ENCODE measurements at places on chromosomes 1 and 21.

DNA sequence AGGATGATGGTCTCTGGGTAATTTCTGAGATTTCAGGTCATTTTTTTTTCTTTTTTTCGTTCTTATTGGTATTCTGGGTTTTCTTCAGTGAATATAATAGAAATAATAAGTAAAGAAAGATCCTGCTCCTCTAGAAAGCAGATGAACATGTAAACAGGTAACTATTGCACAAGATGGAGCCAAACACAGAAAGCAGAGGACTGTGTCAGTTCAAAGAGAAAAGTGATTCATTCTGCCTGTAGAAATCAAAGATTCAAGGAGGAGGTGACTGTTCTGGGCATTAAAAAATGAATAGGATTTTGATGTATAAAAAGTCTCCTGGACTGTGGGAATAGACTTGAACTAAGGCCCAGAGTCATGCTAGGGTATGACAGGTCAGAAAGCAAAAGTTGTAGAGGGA, 41.9 kb upstream of the POU2F1 start:
- DNase-seq: no peak

- no peak for DNase-seq
These were observed 184.3 kb upstream of the RGS18 start for GRCh38 chr1:191974004-191974403.

DNA sequence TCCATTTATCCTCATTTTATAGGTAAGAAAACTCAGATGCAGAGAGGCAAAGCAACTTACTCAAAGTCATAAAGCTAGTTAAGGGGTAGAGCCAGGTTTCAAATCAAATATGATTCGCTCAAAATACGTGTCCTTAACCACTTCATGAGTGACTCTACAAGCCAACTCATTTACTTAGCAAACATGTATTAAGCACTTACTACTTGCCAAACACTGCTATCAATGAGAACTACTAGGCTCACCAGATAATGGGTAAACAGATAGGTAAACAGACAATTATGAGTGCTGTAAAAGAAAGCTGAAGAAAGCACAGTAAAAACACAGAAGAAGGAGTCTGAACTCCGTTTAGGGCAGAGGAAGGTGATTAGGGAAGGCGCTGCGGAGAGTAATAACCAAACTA, 65.9 kb downstream of the WDR64 start:
- no peak for DNase-seq

DNA sequence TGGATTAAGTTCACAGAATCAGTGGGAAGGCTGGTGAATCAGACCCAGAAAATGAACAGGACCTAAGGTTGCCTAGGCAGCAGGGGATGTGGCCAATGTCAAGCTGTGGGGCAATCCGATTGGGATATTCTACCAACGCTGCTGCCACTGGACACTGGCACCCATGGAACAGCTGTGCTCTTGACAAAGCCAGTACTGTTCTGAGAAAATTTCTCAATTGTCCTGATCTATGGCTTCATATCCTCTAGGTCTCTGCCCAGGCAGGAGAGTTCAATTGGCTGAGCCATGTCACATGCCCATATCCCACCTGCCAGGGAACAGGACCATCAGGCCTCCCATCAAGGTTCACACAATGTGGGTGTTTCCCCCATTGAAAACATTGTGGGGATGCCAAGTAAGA, 6.2 kb downstream of the TACSTD2 start:
- no peak for DNase-seq

DNA sequence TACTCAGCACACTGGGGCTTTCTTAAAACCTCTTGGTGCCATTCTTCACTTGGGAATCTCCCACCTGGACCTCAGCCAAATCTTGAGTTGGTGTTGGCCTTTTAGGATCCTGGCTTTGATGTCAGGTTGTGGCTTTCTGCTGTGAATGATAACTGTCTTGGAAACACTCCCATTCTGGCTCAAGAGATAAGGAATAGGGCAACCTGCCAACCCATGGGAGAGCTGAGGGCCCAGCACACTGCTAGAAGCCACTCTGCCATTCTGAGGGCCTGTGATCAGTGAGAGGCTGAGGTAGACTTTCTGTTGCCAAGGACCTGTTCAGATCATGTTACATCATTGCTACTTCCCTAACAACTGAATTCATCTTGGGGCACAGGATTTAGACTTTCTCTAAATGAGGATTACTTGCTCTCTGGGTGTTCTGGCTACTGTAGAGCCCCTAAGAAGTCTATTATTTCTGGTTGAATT, 45.8 kb downstream of the TTC39A start:
- peak; percentile 95 for DNase-seq

GRCh38 chr1:100299521-100300222, 33.7 kb downstream of the RTCA start:
- no peak for DNase-seq

GRCh38 chr1:204736836-204737235, 51.3 kb upstream of the LRRN2 start:
- no peak for DNase-seq

- no peak for DNase-seq
These were observed 22.1 kb downstream of the AIM2 start for GRCh38 chr1:159054427-159054826.

DNA sequence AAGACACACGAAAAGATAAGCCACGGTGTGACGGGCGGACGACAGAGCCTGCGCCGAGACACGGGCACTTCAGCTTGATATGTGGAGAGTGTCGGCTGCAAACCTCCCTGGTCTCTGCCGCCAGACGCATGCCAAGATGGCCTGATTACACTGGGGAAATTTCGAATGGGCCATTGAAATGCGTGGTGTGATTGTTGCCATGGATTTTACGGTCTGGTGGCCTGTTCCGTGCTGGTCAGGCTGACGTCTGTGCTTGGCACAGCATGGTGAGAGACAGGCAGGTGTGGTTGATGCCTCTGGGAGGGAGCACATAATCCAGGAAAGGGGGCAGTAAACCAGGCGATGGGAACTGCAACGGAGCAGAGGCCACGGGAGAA, 105.6 kb upstream of the TMPRSS2 start:
- DNase-seq: no peak

- DNase-seq: no peak
These were observed 39.3 kb upstream of the POFUT2 start for GRCh38 chr21:45326891-45327440.

- no peak for DNase-seq
These were observed 83.2 kb downstream of the CLDN17 start for GRCh38 chr21:30083225-30083945.

GRCh38 chr21:43832648-43833047, 32.4 kb upstream of the AGPAT3 start:
- DNase-seq: no peak

GRCh38 chr1:240941701-240942370, 329.9 kb upstream of the GREM2 start:
- no peak for DNase-seq

DNA sequence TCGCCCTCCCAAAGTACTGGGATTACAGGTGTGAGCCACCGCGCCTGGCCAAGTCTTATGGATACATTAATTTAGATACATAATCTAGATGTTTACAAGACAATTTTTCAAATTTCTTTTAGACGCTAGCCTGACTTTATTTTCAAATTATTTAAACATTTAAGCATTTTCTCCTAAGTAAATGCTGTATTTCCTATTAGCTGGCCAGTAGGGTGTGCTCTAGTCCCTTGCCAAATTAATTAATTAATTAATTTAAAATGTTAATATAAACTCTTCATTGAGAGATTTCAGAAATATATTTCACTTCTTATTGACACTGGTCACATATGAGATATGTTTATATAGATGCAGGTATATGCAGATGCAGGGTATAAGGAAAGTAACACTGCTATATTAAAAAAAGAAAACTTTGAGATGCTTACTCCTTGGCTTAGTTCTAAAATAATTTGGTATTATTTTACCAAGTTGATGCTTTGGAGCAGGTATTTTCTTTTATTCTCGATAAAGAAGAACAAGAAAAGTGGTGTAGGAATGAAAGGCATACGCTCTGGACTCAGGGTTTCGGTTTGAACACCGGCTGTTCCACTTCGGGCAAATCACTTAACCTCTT, 5.2 kb upstream of the ERRFI1 start:
- no peak for DNase-seq

GRCh38 chr1:116948642-116949041, 38.9 kb downstream of the PTGFRN start:
- no peak for DNase-seq

- no peak for DNase-seq
These were observed 4.6 kb downstream of the USP48 start for GRCh38 chr1:21778405-21778727.

GRCh38 chr1:28249866-28250295, 9.4 kb upstream of the SESN2 start:
- no peak for DNase-seq

- peak; percentile 45 for DNase-seq
These were observed 237.3 kb downstream of the S1PR1 start for GRCh38 chr1:101474039-101474665.

DNA sequence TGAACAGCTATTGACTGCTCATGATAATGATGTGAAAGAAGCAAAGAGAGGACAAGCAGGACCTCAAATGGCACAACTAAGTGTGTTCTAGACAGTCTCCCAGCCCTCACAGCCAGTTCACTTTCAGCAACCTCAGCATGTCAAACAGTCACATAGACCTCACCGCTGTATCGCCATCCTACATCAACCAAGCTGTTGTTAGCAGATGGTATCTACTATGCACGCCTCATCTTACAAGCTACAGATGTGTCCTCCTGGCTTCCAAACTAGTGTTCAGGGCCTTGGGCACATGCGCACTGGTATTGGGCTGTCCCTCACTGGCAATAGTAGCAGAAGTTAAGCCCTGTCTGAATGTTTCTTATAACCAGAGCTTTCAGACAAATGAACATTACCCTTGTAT, 28.4 kb downstream of the EVI5 start:
- DNase-seq: no peak

GRCh38 chr1:35605071-35605866, 32.2 kb downstream of the TFAP2E start:
- no peak for DNase-seq

DNA sequence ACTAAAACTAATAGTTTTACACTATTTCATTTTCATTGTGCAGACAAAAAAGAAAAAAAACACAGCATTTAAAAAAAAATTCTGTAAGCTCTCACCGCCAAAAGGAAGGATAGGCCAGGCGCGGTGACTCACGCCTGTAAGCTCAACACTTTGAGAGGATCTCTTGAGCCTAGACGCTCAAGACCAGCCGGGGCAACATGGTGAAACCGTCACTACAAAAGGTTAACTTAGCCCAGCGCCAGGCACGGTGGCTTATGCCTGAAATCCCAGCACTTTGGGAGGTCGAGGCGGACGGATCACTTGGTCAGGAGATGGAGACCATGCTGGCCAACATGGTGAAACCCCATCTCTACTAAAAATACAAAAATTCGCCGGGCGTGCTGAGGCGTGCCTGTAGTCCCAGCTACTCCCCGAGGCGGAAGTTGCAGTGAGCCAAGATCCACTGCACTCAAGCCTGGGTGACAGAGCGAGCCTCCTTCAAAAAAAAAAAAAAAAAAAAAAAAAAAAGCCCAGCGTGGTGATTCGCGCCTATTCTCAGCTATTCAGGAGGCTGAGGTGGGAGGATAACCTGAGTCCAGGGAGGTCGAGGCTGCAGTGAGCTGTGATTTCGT, 14.3 kb upstream of the SPEN start:
- peak; percentile 73 for DNase-seq

DNA sequence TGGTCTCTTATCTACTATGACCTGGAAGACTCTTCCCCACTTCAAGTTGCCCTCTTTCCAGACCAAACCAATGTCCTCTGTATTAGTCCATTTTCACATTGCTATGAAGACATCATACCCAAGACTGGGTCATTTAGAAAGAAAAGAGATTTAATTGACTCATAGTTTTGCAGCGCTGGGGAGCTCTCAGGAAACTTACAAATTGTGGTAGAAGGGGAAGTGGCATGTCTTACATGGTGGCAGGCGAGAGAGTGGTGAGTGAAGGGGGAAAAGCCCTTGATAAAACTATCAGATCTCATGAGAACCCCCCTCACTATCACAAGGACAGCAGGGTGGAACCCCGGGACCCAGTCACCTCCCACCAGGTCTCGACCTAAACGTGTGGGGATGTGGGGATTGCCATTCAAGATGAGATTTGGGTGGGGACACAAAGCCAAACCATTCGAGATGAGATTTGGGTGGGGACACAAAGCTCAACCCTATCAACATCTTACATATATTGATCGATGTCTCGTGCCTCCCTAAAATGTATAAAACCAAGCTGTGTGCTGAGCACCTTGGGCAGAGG, 14.2 kb upstream of the AGPAT3 start:
- no peak for DNase-seq

DNA sequence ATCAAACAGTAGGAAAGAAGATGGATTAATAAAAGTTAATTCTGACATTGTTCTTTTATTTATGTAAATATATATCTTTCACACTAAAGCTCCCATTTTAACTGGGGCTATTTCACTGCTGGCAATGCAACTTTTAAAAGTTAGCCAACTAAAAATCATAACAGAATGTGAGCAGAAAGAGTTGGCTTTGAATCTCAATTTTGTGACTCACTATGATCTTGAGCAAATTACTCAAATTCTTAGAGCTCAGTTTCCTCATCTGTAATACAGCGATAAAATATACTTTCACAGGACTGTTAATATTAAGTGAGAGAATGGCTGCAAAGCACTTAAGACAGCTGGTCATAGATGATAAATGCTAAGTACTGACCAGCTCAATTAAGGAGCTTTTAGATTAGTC, 10.8 kb downstream of the EFCAB14 start:
- no peak for DNase-seq

GRCh38 chr1:212037900-212038299, 2.4 kb downstream of the DTL start:
- DNase-seq: no peak

GRCh38 chr1:21189906-21190500, 13.3 kb upstream of the EIF4G3 start:
- DNase-seq: no peak

DNA sequence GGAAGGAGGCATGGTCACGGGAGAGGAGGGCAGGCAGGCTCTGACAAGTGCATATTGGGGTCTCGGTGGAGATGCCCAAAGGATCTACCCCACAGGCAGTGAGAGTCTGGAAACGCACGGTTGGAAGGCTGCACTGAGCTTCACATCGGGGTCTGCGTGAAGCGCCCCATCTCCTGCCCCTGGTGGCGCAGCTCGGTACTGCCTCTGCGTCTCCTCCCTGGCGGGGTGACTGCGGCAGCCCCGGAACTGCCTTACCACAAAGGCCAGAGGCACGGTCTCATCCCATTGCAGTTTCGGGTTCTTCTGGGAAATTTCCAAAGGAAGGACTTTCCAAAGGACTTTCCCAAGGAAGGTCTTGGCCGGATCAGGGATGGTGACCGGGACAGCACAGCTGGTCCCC, 69.2 kb upstream of the AJAP1 start:
- no peak for DNase-seq

GRCh38 chr1:54356680-54357147, 49.5 kb downstream of the SSBP3 start:
- DNase-seq: no peak
